ENCODE measurements at places on chromosomes 1 and 21. TPM values are rescaled to one million over a fixed set of nuclear protein-coding genes. Genes with fewer than 3 reads are reported as not detected.

Gene CHD1L
- total RNA-seq = 43.3 TPM

Gene GGPS1
- 23.1 TPM for total RNA-seq

DNA sequence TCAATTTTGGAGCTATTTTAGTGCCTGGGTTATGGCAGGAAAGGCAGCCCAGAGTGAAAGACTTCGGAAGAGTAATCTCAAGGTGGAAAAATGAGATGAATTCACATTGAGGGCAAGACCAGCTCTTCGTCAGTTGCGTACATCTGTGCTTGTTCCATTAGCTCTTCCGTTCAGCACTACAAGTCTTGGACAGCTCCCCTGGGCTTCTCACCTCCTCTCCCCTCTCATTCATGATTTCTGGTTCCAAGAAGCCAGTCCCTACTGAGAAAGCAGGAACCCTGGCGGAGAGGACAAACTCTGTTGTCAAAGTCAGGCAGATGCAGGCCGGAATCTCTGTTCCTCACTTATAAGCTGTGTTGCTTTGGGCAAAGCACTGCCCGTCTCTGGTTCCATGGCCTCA, 76.5 kb downstream of the ACTL8 start:
- DNase-seq = peak; percentile 27

GRCh38 chr1:54429838-54430237, 23.6 kb upstream of the SSBP3 start:
- no peak for DNase-seq

Gene CALML6
- not detected for total RNA-seq

- no peak for DNase-seq
Measured at GRCh38 chr1:214658785-214659184, 55.8 kb downstream of the CENPF start.

Gene CCDC30
- total RNA-seq = 1.8 TPM

DNA sequence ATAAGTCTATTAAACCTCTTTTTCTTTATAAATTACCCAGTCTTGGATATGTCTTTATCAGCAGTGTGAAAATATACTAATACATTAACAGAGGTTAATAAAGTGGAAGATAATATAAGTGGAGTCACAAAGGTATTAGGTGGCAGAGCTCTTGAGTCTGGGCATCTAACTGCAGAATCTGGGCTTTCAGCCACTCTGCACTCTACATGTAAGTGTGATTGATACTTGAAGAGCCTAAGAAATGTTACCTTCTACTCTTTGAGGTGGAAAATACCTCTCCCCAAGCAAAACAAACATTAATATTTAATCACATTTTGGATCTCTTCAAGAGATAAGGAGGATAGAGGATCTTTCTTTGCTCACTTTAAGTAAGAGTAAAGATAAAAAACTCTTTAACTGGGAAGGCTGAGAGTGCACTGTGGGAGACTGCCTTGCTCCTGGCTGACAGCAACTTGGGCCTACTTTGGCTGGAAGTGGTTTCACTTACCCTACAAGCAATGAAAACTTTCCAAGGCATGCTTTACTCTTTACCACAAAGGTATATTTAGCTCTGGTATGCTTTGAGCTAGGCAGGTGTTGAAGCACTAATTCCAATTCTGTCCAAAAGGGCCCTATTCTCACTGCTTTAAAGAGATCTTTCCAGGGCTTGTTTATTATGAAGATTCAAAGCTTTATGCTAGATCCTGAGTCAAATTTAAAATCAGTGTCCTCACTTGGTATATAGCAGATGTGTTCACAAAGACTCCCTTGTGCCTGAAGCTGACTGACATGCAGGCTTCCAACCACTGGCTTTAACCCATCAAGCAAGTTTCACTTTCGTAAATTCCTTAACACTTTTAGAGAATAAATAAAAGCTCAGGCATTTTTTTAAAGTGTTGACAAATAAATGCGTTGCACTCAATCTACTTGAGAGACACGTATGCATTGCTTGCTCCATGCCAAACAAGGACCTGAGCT, 245.3 kb upstream of the ZP4 start:
- DNase-seq = no peak

Gene RNU1-2
- under 0.01 TPM for total RNA-seq

DNA sequence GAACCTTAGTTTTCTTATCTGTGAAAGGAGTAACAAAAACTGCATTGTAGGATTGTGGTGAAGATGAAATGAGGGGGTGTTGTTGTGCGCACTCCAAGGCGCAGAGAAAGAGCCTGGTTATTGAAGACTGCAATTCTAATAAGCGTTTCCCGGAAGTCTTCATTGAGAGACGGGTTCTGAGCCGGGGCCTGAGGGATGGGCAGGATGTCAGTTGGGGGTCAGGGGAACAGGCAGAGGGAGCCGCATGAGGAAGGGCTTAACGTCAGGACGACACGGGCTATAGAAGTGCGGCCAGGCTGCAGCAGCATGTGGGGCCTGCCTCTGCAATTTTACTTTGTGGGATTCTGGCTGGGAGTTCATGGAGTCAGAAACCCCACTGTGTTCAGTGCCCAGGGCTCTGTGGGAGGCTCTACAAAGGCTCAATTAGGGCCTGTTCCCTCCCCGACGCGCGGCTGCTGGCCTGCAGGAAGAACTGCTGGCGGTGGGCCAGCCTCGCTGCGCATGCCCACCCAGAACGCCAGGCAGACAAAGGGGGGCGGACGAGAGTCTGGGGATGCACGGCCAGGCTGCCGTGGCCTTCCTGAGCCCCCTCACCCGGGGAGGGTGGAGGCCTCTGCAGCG, 20.7 kb downstream of the TRIM62 start:
- no peak for DNase-seq

GRCh38 chr1:28329395-28330153, 734 bp downstream of the MED18 start:
- peak; percentile 58 for DNase-seq

Gene CLDN19
- not detected for total RNA-seq

- no peak for DNase-seq
Measured at GRCh38 chr1:228083871-228084278, 1.4 kb downstream of the ARF1 start.

DNA sequence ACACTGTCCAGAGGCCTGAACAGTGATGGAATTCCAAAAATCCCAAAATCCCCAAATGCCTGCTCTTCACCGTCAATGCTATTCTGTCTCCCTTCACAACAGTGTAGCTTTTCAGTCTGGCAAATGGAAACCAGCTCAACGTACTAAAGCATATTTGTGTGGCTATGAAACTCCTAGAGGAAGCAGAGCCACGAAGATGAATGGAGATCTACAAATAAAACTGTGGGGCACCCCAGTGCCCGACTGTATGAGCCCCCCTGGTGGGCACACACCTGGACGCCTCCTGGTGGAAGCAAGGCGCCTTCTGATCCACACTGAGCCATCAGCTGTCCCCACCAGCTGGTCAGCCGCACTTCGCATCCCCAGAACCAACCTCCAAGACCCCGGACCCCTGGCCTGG, 129.1 kb upstream of the SOD1 start:
- no peak for DNase-seq

GRCh38 chr1:82227306-82228095, 426.8 kb downstream of the ADGRL2 start:
- DNase-seq = no peak

- peak; percentile 50 for DNase-seq
Measured at GRCh38 chr1:93304716-93305138, 41.0 kb upstream of the DR1 start.
